ENCODE measurements at places on chromosomes 1 and 21.

- no peak for DNase-seq
Observed at GRCh38 chr1:225597926-225598575, 54.9 kb downstream of the ENAH start.

GRCh38 chr1:111147948-111148347, 7.9 kb downstream of the CEPT1 start:
- no peak for DNase-seq

DNA sequence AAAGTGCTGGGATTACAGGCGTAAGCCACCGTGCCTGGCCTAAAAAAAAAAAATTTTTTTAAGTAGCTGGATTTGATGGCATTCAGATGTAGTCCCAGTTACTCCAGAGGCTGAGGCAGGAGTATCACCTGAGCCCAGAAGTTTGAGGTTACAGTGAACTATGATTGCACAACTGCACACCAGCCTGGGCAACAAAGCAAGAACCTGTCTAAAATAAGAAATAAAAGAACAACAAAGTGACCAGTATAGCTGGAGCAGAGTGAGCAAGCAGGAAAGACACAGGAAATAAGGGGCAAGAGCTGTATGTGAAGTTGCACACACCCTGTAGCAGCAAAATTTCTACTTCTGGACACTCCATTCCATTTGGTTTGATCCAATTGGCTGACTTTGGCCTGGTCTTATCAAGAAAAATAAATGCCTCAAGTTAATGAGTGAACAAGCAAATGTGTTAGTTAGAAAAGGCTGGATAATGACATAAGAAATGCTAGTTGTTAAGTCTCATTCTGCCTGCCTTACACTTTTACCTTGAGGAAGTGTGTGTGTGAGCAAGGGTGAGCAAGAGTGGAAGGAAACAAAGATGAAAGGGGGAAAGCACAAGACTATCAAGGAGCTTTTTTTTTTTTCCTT, 7.9 kb downstream of the ATP5IF1 start:
- DNase-seq, result no peak

GRCh38 chr1:41582851-41583657, 98.6 kb upstream of the EDN2 start:
- DNase-seq, result no peak

DNA sequence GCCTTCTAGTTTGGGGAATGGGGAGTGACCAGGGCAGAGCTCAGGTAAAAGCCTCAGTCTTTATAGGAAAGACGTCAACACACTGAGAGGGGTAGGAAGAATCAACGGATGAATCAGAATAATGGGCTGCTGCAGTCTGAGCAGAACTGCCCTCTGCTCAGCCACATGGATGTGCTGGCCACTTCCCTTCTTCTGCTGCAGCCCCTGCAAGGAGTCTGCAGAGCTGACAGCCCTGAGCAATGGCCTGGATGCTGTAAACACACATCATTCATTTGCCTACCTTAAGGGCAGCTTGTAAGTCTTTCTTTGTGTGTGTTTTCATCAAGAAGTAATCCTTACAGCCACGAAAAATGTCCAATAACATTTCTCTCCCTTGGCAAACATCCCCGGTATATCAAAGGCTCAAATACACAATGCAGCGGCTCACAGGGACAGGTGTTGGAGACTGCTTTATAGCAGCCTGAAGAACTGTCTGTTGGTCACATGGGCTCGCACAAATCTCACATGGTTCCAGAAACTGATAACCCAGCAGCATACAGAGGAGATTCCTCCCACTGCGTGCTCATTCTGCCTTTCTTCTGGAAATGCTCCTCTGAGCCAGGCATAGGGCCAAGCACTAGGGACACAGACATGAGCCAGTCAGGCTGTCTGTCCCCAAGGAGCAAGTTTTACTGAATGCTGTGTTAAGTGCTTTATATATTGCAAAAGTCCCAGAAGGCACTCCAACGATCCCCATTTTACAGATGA, 110.1 kb downstream of the HMGB4 start:
- no peak for DNase-seq

- no peak for DNase-seq
Observed at GRCh38 chr21:41957991-41958766, 4.4 kb upstream of the C2CD2 start.

DNA sequence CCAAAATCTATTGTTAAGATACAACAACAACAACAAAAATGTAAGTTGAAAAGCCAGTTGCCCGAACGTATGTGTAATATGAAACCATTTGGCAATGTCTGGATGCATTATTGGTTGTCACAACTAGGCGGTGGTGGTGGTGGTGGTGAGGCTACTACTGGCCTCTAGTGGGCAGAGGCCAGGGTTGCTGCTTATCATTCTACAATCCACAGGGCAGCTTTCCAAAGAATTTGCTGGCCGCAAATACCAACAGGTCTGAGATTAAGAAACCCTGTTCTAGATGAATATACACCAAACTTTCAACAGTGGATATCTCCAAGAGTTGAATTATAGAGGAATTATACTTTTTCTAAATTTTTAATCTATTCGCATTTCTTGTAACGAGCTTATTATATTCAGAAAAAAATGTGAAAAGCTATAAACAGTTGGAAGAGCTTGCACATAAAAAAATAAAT, 26.8 kb upstream of the ZNF697 start:
- peak; percentile 63 for DNase-seq

DNA sequence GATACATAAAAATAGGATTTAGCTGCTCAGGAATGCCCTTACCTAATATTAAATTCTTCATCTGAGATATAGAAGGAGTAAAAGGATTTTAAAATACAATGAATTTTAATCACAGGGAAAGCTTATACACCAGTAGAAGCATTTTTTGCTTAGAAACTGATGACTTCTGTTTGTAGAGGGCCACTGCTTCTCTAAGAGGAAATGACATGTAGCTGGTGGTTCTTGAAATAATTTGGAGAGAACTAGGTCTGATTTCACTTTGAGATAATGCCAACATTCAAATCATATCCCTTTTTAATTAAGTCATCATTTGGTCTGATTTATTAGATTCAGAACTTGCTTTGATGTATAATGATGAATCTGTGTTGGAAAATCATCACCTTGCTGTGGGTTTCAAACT, 166.6 kb upstream of the SGIP1 start:
- DNase-seq, result no peak

DNA sequence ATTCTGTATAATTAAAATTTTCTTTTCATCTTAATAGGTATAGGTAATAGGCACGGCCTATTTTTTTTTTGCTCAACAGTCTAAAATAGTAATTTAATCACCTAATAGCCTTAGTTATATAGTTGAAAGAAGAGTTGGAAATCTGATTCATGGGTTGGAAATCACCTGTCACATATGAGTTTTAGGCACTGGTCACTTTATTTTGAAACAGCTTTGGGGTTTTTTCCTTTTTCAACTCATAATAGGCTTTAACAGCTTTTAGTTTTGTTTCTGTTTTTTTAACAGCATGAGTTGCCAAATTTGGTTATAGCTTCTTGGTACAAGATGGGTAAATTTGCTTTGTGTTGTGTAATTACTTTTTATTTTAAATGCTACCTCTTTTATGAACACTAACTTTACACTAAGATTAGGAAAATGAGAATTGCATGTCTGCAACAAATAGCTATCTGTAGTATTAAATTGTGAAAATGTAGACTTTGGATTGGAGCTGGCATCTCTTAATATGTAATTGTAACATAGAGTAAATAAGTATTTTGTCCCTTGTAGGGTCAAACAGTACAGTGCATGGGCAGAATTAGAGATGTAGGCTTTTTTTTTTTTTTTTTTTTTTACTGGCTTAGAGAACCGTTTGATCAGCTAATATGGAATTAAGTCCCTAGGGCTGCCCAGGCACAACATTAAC, 109.8 kb downstream of the OSBPL9 start:
- DNase-seq, result no peak

DNA sequence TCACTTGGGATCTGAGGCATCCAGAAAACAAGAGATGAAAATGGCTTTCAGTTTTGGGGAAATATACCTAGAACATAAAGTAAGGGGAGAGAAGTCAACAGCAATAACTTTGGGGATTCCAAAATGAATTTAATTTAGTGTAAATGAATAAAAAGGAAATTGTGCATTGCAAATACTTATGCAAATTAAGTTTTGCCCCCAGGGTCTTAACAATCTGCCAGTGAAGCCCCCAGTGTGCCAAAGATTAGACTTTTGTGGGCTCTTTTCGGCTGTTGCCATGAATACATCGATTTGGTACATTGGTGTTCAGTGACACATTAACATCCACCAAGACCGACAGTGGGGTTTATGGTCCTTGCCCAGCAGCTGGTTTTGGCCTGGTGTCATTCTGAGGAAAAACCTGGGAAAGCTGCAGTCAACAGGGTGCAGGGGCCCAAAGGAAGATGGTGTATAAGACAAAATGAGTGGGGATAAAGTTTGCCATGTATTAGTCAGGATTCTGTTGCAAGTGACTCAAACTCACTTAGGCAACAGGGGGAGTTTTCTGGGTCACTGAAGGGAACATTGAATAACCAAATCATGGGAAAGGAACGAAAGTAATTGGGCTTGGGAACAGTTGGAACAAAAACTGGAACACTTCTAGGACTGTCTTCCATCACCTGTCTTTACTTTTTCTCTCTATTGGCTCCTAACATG, 30.2 kb upstream of the IGSF3 start:
- no peak for DNase-seq

GRCh38 chr1:229430761-229431283, 3.1 kb downstream of the ACTA1 start:
- peak; percentile 71 for DNase-seq

GRCh38 chr1:110600716-110601115, 5.4 kb downstream of the KCNA2 start:
- DNase-seq, result no peak

DNA sequence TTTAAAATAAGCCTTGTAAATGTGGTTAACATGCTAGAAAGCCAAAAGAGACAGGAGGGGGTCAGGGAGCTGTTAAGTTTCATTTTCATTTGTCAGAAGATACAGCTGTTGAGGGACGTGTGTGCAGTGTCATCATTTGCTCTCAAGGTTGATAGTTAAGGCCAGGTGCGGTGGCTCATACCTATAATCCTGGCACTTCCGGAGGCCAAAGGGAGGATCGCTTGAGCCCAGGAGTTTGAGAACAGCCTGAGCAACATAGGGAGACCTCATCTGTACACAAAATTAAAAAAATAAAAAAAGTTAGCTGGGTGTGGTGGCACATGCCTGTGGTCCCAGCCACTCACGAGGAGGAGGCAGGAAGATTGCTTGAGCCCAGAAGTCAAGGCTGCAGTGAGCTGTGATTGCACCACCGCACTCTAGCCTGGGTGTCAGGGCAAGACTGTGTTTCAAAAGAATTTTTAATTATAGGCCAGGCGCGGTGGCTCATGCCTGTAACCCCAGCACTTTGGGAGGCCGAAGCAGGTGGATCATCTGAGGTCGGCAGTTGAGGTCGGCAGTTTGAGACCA, 22.7 kb downstream of the ZBTB8OS start:
- DNase-seq, result peak; percentile 49

- DNase-seq, result no peak
Observed at GRCh38 chr1:211900441-211900840, 69.9 kb upstream of the LPGAT1 start.

DNA sequence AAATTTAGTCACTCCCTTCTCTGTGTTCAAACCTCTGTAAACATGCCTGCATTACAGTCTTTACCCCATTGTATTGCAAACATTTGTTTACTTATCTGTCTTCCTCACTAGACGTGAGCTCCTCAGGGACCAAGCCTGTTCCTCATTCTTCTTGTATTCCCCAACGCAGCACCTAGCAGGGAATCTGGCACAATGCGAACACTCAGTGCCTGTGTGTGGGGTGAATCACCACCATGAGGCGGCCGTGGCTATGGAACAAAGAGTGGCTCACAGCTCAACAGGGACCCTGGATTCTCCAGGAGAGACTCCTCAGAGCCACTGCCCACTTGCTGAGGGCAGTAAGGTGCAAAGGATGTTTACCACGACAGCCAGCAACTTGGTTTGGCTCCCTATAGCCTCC, 95.9 kb downstream of the DDX20 start:
- DNase-seq, result no peak

- no peak for DNase-seq
Observed at GRCh38 chr21:45108034-45108790, 33.8 kb downstream of the ADARB1 start.

DNA sequence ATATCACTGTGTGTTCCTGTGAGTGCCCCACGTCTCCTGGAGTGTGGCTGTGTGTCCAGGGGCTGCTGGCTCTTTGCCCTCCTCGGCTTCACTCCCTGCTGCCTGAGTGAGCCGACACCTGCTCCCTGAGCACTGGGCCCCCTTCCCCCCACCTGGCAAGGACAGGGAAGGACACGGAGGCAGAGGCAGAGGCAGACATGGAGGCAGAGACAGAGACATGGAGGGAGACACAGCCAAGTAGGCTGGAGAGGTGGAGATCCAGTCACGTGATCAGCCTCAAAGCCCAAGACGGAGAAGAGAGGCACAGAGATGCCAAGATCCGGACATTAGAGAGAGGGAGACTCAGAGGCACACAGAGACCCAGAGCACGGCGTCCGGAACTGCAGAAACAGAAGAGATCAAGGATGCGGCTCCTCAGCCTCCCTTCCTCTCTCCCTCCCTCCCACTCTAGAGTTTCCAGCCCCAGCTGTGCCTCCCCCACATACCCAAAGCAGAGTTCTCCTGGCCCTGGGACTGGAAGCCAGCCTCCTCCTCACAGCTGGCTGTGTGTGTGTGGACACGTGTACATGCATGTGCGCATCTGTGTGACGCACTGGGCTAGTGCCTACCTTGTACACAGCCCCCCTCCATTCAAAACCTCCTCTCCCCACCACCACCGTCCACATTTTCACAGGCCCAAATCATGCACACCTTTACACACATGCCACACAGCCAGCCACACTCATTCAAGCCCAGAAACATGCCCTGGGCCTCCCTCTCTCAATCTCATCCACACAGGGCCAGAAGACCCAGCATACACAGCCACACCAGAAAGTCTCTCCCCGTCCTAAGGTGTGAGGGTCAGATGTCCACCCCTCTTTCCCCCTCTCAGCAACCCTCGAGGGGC, 39.1 kb upstream of the WASF2 start:
- DNase-seq, result no peak

- DNase-seq, result peak; percentile 8
Observed at GRCh38 chr1:226548256-226549093, at the start of gene STUM. Gene STUM, plus strand, starts transcription at chr1:226548764. Its CDS starts 141 bp downstream, at chr1:226548905.

DNA sequence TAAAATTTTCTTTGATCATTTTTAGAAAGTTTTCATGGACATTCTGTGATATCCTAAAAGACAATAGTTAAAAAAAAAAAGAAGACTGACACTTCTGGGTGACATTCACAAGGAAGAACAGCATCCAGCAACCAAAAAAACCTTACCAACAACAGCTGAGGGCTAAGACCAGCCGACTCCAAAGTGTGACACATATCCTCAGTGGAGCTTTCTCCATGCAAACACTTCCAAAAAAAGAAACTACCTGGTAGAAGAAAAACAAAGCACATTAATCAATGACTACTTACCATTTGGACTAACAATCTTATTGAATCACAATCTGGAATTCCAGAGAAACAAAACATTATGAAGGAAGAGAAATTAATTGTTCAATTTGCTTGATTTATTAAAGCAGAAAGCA, 88.2 kb downstream of the IARS2 start:
- DNase-seq, result no peak

GRCh38 chr1:6880951-6881690, 95.9 kb downstream of the CAMTA1 start:
- no peak for DNase-seq

GRCh38 chr1:29601021-29601420, 364.7 kb downstream of the PTPRU start:
- DNase-seq, result no peak

- DNase-seq, result no peak
Observed at GRCh38 chr21:37195059-37195458, 72.1 kb downstream of the VPS26C start.

GRCh38 chr21:17422931-17423330, 89.9 kb upstream of the CXADR start:
- no peak for DNase-seq

All from activated CD8-positive, alpha-beta T cell treated with anti-CD3 and anti-CD28 coated beads for 36 hours (primary cell).